ENCODE measurements at places on chromosomes 12 and 14.

- DNase-seq: no peak
These were observed 98.0 kb downstream of the VCPKMT start for GRCh38 chr14:50018201-50018932.

GRCh38 chr12:123269395-123269892, 2.2 kb downstream of the CDK2AP1 start:
- DNase-seq: no peak

DNA sequence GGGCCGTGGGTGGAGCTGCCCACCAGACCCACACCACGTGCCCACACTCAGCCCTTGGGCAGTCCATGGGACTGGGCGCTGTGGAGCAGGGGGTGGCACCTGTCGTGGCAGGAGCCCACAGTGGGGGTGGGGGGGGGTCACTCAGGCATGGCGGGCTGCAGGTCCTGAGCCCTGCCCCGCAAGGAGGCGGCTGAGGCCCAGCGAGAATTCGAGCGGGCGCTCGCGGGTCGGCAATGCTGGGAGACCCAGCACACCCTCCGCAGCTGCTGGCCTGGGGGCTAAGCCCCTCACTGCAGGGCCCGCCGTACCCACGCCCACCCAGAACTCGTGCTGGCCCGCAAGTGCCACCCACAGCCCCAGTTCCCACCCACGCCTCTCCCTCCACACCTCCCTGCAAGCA, 132.6 kb upstream of the GARIN2 start:
- no peak for DNase-seq

- DNase-seq: peak; percentile 64
These were observed 18.3 kb upstream of the PLEKHH1 start for GRCh38 chr14:67514650-67515385.

- DNase-seq: no peak
These were observed 6.5 kb downstream of the PDE3A start for GRCh38 chr12:20374795-20375194.

- DNase-seq: no peak
These were observed 21.8 kb upstream of the C14orf180 start for GRCh38 chr14:104557766-104558165.

GRCh38 chr12:124030510-124030909, 57.5 kb downstream of the ZNF664 start:
- peak; percentile 39 for DNase-seq

DNA sequence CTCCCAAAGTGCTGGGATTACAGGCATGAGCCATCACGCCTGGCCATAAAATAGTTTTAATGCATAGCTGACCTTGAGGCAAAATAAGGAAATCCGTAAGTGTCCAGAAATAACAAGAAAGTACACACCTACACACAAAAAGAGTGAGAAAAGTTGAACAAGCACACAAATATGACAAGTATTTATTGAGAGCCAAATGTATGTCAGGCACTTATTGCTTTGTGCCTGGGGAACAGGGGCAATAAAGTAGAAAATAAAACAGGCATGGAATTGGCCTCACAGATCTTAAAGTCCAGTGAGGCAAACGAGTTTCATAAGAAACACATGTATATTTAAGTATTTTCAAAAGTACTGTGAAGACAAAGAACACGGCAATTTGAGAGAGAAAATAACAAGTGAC, 103.7 kb downstream of the ERGIC2 start:
- no peak for DNase-seq

GRCh38 chr12:96171905-96172304, 22.3 kb upstream of the ELK3 start:
- no peak for DNase-seq

GRCh38 chr14:103628221-103628683, 759 bp upstream of the KLC1 start:
- DNase-seq: peak; percentile 70

- no peak for DNase-seq
These were observed 51.4 kb downstream of the GRIP1 start for GRCh38 chr12:66627270-66627987.

DNA sequence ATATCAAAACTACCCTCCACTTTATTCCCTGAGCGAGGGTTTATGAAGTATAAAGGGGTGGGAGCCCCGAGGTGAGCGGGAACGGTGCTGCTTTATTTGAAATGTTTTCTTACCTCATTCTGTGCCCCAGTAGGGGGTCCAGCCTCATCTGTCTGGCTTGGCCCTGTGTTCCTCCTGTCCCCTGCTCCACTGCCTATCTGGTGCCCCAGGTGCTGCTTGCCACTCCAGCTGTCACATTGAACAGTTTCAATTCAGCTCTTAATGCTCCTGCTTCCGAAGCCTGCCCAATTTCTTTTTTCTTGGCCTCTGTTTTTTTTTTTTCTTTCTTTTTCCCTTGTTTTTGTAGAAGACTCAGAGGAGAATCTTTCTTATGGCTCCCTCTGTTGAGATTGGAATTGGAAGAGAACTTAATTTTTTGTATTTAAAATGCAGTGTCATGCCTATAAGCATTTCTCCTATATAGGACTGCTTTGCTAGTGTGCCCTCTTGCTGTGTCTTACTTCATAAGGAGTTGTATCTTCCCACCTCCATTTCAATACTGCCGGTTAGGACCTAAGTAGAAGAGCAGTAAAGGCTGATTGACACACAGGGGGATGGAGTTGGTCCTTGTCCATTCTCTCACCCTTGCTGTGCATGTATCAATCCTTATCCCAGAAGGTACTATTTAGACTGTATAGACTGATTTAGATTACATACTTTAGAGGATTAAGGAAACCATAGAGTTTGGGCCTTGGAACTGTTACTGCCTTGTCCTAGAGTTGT, 2.3 kb downstream of the ATXN7L3B start:
- DNase-seq: peak; percentile 23

- no peak for DNase-seq
These were observed 193.5 kb downstream of the SLC2A13 start for GRCh38 chr12:39912211-39912980.

DNA sequence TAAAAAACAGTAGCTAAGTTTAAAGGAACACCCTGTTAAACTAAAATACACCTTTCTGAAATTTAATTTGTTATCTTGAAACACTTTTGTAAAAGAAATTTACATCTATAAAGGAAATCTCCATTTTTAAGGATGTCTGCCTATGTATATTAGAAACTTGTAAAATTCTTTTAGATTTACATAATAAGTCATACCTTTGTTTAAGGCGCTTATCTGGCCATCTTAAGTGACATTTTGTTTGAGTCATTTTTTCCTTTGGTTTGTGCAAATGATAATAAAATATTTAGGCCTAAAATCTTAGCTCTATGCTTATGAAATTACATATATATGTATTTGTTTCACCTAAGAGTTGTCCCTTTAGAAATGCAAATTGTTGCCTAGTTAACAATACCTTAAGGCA, 1193.4 kb downstream of the FSCB start:
- DNase-seq: no peak

- no peak for DNase-seq
These were observed 578.5 kb downstream of the ALG10 start for GRCh38 chr12:34600592-34601462.

DNA sequence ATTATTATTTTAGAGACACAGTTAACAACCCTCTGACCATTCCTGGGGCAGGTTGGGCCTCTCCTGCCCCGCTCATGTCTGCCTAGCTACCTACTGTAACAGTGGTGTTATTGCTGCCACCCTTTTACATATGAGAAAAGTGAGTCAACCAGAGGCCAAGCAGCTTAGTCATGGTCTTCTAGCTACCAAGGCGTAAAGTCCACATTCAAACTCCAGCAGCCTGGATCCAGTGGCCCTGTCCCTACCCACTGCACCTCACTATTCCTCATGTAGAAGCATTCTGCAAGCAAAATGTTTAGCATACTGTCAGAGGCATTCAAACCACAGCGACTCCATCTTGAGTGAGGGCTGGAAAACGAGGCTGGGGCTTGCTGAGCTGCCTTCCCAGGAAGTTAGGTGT, 95.8 kb downstream of the SLC15A4 start:
- no peak for DNase-seq

DNA sequence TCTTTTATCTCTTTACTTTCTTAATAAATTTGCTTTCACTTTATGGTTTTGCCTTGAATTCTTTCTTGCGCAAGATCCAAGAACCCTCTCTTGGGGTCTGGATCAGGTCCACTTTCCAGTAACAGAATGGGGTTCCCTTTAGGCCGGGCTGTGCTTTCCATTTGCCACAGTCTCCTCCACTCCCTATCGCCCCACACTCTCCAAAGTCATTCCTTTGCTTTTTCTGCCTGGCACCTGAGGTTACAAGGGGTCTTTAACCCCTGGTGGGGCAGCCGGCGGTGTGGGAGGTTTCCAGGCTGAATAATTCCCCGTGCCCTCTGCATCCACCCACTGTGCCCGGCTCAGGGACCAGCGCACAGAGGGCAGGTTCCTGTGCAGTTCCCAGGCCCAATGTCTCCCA, 42.9 kb upstream of the LHX5 start:
- no peak for DNase-seq

DNA sequence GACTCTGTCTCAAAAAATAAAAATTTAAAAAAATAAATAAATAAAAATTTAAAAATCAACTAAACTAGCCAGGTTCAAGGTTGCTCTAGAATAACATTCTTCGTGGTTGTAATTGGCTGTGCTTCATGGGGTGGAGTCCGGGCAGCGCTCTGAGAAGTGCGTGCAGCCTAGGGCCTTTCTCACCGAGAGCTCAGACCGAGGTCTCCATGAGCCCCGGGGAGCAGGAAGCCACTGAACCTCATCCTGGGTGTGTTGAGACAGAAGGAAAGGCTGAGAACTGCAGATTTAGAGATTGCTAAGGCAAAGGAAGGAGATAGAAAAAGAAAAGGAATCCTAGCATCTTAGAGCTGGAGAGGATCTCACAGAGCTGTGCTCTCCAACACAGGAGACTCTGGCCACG, 14.7 kb downstream of the P2RX4 start:
- no peak for DNase-seq

DNA sequence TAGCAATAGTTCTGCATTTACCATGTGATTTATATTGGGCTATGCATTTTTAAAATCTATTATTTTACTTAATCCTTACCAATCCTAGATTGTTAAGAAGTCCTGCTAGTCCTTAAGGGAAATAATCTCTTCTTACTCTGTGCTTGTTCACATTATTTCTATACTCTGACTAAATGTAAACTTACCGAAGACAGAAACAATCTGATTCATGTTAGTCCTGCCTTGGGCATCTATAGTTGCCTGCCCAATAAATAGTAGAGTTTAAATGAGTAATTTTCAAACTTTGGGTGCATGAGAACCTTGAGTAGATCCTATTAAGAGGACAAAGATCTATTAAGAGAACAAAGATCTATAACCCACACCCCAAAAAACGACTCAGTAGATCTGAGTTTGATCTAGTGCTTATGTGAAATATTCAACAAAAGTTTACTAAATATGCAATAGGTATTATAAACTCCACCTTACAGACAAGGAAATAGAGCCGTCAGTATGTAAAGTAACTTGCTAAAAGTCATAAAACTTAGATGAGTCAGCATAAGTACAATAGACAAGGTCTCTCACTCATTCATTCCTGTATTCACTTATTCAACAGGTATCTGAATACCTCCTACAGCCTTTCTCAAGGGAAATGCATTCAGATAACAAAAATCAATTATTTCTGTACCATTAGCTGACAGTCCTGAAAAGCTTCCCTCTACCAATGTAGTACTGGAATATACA, 127.6 kb downstream of the PAWR start:
- DNase-seq: no peak

- DNase-seq: no peak
These were observed 284.5 kb upstream of the RTL1 start for GRCh38 chr14:101187816-101188570.

DNA sequence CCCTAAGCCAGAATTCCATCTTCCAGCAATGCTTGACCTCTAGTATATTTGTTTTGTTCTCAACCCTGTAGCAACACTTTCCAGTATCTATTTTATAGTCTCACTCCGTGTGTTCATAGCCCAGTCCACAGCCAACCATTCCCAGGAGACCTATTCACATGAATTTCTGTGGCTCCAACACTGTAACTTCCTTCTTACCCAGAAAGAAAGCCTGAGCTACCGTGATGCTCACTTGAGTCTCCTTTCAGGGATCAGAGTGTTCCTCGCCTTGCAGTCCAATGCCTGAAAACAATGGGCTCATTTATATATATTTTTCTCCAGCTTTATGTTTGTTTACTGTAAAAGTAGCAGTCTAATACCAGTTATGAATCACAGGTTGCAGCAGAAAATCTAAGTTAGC, 645.0 kb upstream of the NOVA1 start:
- DNase-seq: no peak

- peak; percentile 51 for DNase-seq
These were observed 100.5 kb downstream of the ZNF664 start for GRCh38 chr12:124073356-124074035.

DNA sequence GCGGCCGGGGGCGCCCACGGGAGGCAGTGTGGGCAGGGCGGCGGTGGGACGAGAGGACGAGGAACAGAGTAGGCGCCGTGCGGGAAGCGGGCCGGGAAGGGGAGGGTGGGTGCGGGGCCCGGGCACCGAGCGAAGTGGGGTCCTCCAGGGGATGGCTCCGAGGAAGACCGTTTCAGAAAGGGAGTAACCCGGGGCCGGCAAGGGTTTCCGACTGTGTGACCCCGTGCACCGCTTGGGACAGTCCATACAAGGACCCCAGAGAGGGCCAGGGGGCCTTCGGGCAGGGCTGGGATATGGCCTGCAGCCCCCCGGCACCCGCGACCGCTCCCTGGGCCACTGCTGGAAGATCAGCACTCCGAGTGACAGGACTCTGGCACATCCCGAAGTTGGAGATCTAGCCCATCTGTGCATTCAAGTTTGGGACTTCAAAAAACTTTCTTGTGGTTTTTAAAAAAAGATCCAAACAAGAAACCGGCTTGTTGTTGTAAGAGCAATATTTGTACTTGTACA, 448 bp downstream of the TSPAN9 start:
- no peak for DNase-seq

GRCh38 chr12:57477710-57478681, 1.7 kb downstream of the ARHGAP9 start:
- peak; percentile 66 for DNase-seq
